ENCODE measurements at places on chromosomes 4 and X.

DNA sequence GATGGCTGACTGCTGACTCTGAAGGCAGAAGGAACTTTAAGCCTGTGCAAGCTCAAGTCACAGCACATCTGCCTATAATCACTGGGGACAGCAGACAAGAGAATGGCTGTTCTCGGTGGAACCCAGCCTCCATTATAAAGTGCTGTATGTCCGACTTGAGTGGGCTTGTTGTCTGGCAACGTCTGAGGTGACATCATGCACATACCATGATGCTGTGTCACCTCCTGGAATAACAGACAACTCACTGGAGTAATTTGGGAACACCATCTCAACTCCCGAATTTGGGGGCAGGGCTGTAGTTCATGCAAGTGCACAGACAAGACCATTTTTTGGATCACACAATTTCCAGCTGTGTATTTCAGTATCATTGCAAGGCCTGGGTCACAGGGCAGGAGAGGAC is 59.8 kb upstream of the GPM6B start:
- DNase-seq, result no peak

DNA sequence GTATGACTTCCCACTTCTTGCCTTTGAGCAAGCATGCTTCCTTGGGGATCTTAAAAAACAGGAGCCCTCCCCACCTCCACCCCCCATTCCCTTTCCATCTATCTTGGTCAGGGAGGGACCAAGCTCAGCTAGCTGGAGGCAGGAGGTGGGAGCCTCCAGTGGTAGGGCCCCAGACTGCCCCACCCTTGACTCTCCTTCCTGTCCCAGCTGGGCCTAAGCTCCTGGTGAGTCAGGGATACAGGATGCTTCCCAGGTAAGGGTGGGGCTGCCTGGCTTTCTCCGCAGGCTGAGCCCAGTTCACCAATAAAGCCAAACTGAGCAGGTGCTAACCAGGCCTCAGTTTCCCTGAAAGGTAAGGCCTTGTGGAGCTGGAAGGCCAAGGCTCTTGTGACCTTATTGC is 15.2 kb downstream of the EFNB1 start:
- DNase-seq, result no peak

DNA sequence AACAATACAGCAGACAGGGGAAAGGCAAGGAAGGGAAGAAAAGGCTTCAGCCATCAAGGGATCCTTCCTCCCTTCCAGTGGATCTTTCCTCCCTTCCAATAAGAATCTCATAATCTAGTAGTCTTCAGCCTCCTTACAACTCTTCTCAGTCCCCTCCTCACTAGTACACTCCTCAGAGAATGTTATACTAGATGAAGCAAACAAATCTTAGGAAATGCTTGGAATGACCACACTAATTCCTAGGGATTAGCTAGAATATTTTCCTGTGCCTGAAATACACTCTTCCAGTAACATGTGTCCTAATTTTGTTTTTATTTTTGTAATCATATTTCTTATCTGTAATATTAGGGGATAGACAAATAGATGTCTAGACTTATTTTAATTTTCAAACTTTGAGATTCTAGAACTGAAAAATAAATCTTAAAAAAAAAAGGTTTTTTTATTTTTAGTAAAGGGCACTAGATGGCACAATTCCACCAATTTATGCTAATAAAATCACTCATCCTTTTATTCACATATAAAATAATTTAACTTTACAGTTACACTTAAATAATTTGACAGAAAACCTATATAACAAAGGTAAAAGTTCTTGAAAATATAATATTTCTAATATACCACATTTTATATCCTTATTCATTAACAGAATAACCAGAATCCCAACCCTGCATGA is 7.0 kb upstream of the STPG2 start:
- no peak for DNase-seq

DNA sequence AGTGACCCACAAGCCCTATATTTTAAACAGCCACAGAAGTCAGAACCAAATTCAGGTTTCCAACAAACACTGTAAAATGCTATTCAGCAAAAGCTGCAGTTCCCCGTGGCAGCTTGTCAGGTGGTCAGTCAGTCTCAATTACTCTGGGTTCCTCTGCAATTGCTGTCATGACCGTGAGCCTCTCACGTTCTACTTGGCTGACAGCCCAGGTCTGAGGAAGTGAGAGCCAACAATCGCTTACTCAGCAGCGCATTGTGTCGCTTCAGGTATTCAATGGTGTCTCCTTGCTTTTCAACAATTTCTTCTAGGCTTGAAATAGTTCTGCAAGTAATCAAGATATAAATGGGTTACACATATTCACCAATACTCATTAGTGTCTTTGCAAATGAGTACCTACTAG is 25.8 kb downstream of the TRIM75 start:
- DNase-seq, result no peak

DNA sequence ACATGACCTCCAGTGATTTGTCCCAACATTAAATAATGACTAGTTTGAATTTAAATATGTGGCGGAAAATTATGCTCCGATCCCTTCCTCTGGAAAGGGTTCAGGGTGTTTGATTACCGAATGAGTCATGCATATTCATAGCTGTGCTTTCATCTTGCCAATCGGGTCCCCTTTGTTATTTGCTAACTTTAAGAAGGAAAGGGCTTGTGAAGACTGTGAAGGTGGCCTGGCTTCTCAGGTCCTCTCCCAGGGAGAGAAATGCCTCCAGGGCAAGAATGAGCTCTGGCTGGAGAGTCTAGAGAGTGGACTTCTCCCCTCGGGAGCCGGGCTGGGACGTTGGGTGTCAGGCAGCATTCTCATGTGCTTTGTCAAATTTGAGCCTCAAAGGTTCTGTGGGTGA is 155.5 kb upstream of the PSAPL1 start:
- no peak for DNase-seq

DNA sequence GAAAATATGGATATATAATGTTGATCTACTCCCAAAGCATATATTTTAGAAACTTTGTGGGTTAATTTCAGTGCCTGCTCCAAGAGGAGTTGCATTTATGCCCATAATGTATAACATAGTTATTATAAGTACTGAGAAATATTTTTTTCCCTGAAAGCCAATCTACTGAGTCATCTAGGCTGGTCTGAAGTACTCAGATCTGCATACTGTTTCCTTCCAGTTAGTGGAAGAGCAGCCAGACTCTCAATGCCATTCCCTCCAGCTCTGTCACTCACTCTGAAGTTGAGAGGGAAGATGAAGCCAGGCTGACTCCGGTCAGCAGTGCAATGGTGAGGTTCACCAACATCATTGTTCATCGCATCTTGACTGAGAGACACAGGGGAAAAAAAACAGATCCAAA is 505.1 kb downstream of the PPARGC1A start:
- DNase-seq, result no peak

DNA sequence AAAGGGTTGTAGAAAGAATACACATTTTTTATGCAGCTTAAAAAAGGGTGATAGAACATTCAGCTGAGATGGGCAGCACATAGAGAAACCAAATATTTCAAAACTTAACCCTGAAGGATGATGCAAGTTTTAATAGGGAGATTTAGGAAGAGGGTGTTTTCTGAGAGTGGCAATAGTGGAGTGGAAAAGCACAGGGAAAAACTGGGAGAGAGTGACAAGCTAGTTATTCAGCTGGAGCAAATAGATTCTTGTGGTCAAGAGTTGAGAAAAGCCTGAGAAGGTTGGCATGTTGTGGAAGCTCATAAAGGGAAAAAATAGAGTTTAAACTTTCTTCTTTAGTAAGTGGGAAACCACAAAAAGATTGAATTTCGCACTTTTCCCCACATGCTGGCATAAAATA is 359.6 kb upstream of the PITX2 start:
- no peak for DNase-seq

- DNase-seq, result peak; percentile 68
Measured at GRCh38 chr4:85498068-85498733, 23.3 kb downstream of the ARHGAP24 start.

DNA sequence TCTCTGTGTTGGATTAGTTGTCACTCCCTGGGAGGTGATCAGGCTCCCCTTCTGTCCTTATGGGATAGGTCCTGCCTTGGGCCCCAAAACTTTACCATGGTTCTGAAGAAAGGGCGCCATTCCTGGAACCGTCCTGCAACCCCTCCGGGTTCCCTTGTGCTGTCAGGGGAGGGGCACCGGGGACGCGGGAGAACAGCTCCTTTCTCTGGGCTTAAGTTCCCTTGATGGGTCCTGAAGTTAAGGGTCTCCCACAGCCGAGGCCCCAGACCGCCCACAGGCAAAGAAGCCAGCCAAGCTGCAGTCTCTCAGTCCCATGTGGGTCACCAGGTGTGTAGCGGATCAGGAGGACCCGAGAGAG is 44.8 kb downstream of the UGT2A3 start:
- no peak for DNase-seq

GRCh38 chr4:104860238-104861123 is 286.2 kb upstream of the TET2 start:
- peak; percentile 36 for DNase-seq

DNA sequence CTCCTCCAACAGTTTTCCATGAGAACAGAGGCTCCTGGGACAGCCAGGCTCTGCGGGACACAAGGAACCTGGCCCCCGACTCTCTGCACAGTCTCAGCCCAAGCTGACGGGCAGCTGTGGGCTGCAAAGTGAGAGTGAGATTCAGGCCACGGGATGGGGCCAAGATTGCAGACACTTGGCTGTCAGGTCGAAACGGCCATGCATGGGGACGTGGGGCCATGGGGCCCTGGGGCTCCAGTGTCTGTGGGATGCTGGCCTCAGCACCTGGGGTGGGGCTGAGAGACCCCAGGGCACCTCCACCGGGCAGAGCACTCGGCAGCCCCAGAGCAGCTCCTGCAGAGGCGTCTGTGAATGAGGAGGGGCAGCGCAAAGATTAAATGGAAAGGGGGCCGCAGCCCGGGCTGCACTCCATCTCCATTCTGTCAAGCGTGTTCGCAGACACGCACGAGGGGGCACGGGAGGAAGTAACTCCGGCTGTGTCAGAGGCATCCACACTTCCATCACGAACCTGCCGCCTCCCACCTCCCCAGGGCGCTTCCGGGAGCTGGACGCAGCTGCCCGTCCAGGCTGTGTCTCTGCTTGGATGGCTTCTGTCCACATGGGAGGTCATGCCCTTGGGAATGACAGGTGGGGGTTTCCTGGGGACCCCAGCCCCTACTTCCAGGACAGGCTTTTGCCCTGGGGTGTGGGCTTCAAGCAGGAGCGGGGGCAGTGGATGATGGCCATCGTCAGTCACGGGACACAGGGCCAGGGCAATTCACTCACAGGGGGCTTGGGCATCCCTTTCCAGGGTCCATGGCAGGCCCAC is 82.8 kb upstream of the NKX1-1 start:
- DNase-seq, result no peak

DNA sequence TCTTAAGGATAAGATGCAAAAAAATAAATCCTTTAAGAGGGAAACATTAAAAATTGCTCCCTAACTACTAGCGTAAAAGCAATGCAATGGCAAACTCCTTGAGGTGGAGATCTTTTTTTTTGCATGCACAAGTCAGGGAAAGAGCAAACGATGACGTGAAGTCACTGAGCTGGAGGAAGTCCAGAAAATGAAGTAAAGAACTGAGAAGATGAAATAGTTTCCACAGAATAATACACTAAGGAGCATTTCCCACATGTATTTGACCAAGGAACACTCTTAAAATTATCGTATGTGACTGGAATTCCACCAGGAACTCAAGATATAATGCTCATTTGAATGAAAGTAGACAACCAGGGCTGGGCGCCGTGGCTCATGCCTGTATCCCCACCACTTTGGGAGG is 21.0 kb upstream of the DOCK11 start:
- DNase-seq, result no peak

GRCh38 chrX:24293412-24293811 is 20.5 kb downstream of the SUPT20HL2 start:
- DNase-seq, result no peak

- DNase-seq, result no peak
Measured at GRCh38 chr4:145988628-145989027, 50.0 kb upstream of the ZNF827 start.

- DNase-seq, result no peak
Measured at GRCh38 chrX:121128925-121129877, 81.8 kb downstream of the GLUD2 start.

DNA sequence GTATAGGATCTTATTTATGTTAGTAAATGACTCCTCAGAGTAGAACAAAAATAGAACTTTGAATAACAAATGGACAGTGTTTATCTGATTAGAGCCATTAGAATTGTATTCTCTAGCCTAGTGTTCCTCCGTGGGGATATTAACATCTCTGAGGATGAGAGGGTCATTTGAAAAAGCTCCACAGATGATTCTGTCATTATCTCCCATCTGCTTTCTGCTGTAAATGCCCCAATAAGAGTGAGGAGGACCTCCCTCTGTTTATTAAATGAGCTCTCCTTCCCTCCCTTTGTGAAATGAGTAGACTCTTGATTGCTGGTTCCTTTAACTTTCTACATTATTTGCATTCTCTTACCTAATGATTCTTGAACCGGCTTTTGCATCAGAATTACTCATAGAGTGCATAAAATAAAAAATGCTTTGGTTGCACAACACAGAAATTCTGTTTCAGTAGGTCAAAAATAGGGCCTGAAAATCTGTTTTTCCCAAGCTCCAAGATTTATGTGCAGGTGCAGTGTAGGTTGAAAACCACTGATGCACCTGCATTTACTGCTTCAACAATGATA is 18.0 kb downstream of the GC start:
- DNase-seq, result no peak

GRCh38 chr4:89871211-89871610 is 23.4 kb upstream of the MMRN1 start:
- DNase-seq, result no peak

GRCh38 chr4:109134921-109135320 is 167.5 kb downstream of the COL25A1 start:
- no peak for DNase-seq

DNA sequence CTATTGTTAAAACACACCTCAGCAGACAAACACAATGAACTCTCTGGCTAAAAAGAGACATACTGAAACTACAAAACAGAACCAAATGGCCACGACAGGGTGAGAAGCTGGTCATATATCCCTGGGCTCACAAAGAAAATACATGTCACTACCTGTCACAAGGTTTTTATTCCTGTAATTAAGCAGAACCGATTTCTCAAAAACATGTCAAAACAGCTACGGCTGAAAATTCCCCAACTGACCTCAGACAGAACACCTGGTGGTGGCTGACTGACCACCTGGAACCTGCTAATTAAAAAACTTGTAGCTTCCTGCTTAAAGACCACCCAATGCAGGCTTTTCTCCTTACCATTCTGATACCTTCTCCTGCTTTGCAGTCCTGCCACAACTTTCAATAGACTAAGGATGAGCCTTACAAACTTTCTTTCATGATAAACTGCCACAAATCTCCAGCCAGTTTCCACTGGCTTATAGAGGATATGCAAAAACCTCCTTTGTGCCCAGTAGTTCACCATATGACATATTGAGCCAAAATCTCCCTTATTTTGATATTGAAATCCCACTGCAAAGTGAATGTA is 571.9 kb downstream of the SPOCK3 start:
- DNase-seq, result no peak

GRCh38 chrX:30804462-30804861 is 84.6 kb downstream of the TAB3 start:
- DNase-seq, result no peak

GRCh38 chr4:134421734-134422133 is 220.1 kb upstream of the PABPC4L start:
- DNase-seq, result no peak

DNA sequence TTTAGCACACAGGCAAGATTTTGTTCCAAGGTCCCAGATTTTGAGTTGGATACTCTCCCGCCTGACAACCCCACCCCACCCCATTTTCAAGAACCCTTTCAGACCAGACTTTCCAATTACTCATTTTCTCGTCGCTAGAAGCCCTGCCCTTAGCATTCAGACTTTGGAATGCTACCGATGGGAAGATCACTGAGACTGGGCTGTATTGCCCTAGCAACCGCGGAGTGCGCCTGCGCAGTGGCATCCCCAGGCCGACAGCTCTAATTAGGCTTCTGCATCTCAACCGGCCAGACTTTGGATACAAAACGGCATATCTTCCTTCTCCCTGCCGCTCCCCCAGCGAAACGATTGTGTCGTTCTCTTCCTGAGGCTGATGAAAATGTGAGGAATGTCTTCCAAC is 3.4 kb downstream of the MAGEE2 start:
- DNase-seq, result no peak
